ENCODE measurements at places on chromosomes 12 and 14.

- no peak for DNase-seq
These were observed 171.3 kb downstream of the TMTC2 start for GRCh38 chr12:82857911-82858533.

- DNase-seq, result no peak
These were observed 10.1 kb downstream of the TMEM119 start for GRCh38 chr12:108587826-108588225.

- DNase-seq, result no peak
These were observed 96.1 kb downstream of the PPHLN1 start for GRCh38 chr12:42421844-42422779.

DNA sequence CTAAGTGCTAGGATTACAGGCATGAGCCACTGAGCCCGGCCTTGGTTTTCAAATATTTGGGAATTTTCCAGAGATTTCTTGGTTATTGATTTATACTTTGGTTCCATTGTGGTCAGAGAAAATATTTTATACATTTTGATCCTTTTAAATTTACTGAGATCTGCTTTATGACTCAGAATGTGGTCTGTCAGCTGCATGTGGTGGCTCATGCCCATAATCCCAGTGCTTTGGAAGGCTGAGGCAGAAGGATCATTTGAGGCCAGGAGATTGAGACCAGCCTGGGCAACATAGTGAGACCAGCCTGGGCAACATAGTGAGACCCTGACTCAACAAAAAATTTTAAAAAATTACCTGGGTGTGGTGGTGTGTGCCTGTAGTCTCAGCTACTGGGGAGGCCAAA, 49.8 kb downstream of the ADCK1 start:
- no peak for DNase-seq

DNA sequence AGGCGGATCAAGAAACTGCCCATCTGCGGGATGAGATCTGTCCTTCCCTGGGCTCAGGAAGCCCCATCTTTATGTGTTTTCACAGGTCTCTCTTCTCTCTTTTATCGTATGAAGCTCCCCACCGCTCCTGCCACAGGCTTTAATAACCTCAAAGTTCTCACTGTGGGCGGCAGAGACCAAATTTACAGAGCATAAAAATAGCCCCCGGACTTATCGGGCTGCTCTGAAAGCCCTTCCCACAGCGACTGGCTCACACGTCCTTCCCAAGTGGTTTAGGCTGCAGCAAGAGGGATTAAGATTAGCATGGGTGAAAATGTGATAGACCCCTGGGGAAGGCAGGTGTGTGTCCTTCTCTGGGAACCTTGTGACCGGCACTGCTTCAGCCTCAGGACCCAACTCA, 47.8 kb downstream of the TESC start:
- no peak for DNase-seq

Measured in activated naive CD4-positive, alpha-beta T cell treated with Interleukin-2 at 50 U/mL for 16 hours (primary cell).